ENCODE measurements at places on chromosomes 7 and 10.

- DNase-seq: no peak
Measured at GRCh38 chr7:1640376-1641172, 29.5 kb upstream of the ELFN1 start.

GRCh38 chr7:36868727-36869411, 144.6 kb upstream of the AOAH start:
- DNase-seq: no peak

GRCh38 chr10:17340144-17340829, 112.2 kb downstream of the VIM start:
- no peak for DNase-seq

- DNase-seq: no peak
Measured at GRCh38 chr7:36010656-36011587, 142.1 kb upstream of the EEPD1 start.

DNA sequence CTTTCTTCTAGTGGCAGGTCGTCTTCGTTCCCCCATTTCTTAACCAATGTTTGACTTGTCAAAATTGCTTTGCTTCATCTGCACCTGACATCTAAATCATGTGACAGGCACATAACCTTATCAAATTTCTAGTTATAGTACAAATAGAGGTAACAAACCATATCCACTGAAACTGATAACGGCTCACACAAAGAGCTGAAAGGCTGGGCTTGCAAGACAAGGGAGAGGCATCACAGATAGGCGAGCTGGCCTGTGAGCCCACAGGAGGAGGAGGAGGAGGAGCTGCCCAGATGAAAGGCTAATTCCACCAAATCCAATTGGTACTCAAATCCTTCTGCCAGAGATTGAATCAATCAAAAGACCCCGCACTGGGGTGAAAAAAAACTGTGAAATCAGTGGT, 80.2 kb upstream of the NEBL start:
- no peak for DNase-seq

GRCh38 chr10:120369856-120370276, 87.2 kb upstream of the PLPP4 start:
- no peak for DNase-seq

- no peak for DNase-seq
Measured at GRCh38 chr7:84508606-84509005, 314.0 kb upstream of the SEMA3A start.

GRCh38 chr7:106447318-106447847, 162.6 kb upstream of the NAMPT start:
- DNase-seq: no peak

All from stimulated activated CD4-positive, alpha-beta T cell treated with anti-CD3 and anti-CD28 coated beads, Interleukin-1b, Interleukin-23, amount 100 ng/mL, for 48 hours (primary cell).